ENCODE measurements at places on chromosomes 2 and 18.

- DNase-seq = no peak
Observed at GRCh38 chr2:192773044-192773443, 578.3 kb upstream of the TMEFF2 start.

DNA sequence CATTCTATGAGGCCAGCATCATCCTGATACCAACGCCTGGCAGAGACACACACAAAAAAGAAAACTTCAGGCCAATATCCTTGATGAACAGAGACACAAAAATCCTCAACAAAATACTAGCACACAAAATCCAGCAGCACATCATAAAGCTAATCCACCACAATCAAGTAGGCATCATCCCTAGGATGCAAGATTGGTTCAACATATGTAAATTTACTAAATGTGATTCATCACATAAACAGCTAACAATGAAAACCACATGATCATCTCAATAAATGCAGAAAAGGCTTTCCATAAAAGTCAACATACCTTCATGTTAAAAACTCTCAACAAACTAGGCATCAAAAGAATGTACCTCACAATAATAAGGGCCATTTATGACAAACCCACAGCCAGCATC is 65.3 kb downstream of the WDPCP start:
- no peak for DNase-seq

GRCh38 chr2:241036397-241036963 is 38.1 kb downstream of the SNED1 start:
- DNase-seq = no peak

GRCh38 chr2:3633982-3634595 is 23.9 kb upstream of the ALLC start:
- DNase-seq = no peak

DNA sequence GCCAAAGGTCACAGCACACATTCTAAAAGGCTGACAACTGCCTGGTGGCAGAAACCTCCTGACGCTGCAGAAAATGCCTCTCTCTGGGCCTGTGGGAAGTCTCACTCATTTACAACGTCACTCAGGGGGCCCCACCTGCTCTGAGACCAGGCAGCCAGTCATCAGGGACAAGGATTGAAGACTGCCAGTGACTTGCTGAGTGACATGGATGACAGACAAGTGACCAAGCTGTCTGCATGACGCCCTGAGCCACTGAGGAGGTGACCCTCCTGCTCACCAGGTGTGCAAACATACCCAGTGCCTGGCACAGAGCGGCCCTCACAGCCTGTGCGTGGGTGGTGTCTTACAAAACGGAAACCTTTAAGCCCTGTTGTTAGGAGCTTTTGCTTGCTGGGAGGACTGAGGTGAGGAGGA is 392.4 kb downstream of the TNS1 start:
- DNase-seq = no peak

DNA sequence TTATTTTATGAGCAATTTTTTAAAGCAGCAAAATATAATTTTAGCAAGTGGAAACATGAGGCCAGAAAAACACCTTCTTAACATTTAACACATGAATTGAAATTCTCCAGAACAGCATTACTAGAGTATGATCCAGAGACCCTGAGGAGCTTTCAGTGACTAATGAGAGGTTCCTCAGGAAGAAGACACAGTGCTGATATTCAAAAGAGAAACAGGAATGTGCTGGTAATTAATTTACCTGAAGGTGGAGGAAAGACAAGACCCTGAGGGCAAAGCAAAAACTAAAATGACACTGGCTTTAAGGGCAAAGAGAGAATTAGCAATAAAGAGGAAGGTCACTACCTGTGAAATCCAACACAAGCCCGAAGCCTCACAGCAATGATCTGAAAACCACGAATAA is 97.0 kb downstream of the CDH2 start:
- no peak for DNase-seq

- DNase-seq = no peak
Observed at GRCh38 chr2:8551622-8552074, 130.2 kb upstream of the ID2 start.

- no peak for DNase-seq
Observed at GRCh38 chr2:144049137-144049536, 470.8 kb downstream of the ZEB2 start.

DNA sequence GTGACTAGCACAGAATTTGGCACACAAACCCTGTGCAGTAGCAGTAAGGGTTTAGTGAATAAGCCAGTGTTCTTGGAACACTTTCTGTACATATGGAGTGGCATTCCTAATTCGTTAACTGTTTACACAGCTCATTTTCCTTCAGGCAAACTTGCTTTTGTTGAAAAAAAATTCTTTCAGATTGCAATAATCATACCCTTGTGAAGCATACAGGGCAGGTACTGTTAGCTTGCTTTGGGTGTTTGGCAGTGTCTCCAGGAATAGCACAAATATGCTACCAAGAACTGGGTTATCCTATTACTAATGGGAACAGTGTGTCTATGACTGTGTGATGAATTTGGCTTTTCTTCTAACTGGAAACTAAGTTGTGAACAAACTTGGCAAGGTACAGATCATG is 33.4 kb downstream of the UGP2 start:
- DNase-seq = no peak

DNA sequence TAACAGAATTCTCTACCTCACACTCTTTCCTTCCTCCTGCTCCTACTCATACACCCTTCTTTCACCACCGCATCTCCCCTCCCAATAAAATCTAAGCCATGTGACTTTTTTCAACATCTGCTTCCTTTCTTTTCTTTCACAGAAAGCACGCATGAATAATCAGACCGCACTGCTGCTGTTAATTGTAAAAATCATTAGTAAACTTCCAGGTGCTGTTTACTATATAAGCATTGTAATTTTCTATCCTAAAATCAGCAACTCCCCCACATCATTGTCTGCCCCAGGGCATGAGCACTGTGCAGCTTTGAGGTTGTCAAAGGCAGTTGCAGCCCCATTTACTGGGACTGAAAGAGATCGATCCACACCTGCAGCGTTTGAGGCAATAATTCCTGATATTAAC is 782.6 kb upstream of the ID2 start:
- DNase-seq = no peak

- DNase-seq = peak; percentile 63
Observed at GRCh38 chr2:215712219-215712868, 276.5 kb upstream of the FN1 start.

- no peak for DNase-seq
Observed at GRCh38 chr2:122007126-122007525, 251.7 kb downstream of the TSN start.

GRCh38 chr18:62125702-62126101 is 61.2 kb downstream of the PIGN start:
- DNase-seq = no peak

DNA sequence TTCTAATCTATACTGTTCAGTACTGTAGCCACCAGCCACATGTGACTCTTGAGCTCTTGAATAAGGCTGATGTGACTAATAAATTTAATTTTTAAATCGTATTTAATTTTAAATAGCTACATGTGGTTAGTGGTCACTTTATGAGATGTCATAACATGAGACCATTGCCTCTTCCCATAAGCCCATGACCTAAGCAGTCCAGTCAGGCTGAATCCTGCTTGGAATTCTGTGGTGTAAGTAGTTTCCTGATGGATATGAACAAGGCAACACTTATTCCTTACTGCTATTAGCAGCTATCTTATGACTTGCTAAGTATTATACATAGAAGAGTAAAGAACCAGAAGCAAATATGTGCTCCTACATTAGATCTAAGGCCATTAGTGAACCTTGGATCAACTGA is 150.0 kb downstream of the DIS3L2 start:
- no peak for DNase-seq

- no peak for DNase-seq
Observed at GRCh38 chr18:26482569-26482968, 65.8 kb downstream of the KCTD1 start.

GRCh38 chr2:44166096-44166495 is 2.6 kb upstream of the PPM1B start:
- DNase-seq = no peak

- DNase-seq = peak; percentile 50
Observed at GRCh38 chr2:48707466-48707865, 48.1 kb downstream of the LHCGR start.

GRCh38 chr2:232761301-232761907 is 15.0 kb downstream of the KCNJ13 start:
- DNase-seq = peak; percentile 72

GRCh38 chr2:175914846-175915245 is 87.2 kb downstream of the LNPK start:
- DNase-seq = no peak

GRCh38 chr2:22360735-22361374 is 1024.1 kb upstream of the KLHL29 start:
- no peak for DNase-seq

DNA sequence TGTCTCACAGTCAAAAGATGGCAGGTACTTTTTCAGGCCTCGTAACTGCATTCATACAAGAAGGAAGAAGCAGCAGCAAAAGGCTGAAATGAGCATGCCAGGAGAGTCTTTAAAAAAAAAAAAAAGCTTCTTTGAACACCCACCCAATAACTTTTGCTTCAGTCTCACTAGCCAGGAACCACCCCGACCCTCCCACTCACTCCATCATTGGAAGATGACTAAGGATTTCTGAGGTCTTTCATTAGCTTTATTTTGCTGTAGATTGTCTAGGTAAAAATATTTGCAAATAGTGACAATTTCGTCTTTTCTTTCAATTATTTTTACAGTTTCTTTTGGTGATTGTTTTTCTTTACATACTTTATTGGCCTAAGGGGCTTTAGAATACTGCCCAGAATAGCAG is 37.9 kb downstream of the RBBP8 start:
- no peak for DNase-seq

DNA sequence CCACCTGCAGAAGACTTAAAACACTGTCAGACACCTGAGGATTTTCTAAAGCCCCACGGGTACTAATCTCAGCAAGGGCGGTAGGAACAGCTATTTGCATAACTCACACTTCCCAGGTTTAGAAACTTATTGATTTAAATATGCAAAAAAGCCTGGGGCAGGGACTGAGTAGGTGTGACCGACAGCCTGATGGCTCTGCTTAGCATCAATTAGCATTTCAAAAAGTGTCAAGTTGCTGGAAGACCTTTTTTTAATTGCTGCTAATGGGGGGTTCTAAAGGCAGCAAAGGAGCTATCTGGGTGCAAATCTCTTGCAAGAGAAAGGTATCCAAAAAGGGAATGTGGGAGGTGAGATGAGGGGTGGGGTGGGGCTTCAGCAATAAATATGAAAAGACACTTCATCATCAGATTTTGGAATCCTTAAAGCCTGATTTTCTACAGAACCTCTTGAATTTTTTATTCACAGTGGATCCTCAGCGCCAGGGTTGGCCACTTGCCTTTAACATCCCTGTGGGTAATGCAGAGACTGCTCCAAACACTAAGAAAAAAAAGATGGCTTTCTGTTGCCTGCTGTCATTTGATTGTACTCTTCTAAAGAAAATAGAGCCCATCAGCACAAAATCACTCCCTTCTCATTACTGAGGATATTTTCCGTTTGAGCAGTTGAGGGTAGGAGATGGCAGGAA is 121.1 kb upstream of the RMP24 start:
- DNase-seq = no peak

DNA sequence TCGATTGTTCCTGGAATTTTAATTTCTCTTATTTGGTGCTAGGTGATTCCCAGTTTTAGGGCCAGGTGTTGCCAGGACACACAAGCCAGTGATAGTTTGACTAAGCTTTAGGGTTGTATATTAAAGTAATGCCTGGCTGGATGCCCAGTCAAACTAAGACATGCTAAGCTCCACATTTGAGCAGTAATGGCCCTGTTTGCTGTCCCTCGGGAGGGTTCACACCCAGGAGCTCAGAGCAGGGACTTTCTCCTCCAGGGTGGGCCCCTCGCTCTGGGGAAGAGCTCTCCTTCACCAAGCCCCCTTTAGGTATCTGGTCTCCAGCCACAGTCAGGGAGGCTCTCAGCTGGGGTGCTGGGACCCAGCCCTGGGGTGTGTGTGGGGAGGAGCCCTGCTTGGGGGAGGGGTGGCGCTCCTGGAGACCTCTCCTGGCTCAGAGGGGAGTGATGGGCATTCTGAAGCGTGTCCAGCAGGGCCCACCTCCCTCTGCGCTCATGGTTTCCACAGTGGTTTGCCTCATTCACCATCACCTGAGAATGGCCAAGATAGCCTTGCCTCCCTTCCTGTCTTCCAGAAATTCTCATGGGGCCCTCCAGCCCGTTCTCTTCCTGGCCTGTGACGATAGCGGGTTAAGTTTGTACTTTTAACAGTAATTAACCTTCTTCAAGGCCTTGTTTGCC is 31.7 kb downstream of the INPP4A start:
- no peak for DNase-seq

DNA sequence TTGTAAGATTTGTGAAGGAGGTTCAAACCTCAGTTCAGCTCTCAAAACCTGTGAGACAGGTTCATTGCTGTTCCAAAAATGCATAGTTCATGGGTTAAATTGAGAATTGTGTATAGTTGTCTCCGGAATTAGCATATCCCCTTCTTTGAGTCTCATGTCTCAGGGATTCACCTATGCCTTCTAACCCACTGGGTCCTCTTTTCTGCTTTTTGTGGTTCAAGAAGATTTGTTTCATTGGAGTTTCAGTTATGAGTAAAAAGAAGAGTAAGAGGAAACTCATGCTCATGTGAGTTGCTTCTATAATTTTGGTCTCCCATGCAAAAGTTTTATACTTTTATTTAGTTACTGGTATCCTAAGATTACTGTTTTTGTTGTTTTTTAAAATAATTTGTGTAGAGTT is 1219.8 kb upstream of the ZEB2 start:
- no peak for DNase-seq

DNA sequence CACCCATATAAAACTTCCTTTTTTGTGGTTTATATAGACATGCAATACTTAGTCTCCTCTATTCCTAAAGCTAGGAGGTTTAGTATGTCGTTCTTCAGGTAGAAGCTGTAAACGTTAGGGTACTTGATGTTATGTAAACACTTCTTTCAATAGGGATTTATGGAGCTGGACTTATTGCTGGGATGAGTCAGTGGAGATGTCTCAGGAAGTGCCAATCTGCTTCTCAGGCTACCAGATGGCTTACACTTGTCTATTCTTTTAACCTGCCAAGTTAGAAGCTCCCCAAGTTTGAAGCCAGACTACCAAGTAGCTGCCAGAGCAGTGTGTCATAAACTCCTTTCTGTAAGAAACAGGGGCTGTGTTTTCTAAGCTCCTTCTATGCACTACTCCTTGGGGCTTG is 756.5 kb upstream of the LRRTM1 start:
- DNase-seq = no peak

DNA sequence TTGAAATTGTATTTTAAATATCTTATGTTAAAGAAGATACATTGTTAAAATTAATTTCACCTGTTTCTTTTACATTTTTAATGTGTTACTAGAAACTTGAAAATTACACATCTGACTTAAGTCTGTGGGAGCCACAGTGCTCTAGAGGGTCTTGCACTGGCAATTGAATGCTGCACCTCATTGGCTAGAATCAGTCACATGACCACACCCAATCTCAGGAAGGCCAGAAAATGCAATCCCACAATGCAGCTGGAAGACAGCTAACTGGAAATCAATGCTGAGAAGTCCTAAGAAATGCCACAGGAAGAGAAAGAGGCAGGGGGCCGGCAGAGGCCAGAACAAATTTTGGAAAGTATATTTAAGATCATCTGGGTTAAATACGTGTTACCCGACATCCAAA is 189.2 kb upstream of the POU3F3 start:
- DNase-seq = no peak

DNA sequence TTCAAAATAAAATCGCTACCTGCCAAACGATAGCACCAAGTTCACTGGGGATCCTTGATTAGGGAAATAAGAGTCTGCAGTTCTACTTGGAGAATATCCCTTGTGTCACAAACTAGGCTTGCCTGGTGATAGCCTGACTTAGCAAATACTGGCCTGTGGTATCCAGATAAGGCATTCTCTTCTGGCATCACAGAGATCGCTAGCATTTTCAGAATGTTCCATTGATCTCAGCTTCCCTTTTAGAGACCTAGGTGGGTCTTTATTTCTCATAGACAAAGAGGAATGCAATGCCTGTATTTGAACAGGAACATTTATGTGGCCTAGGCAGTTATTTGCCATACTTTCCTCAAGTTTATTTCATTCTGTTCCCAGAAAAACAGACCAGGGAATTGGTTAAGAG is 349.1 kb downstream of the STK39 start:
- DNase-seq = no peak
